ENCODE measurements at places on chromosomes 1 and 21.

DNA sequence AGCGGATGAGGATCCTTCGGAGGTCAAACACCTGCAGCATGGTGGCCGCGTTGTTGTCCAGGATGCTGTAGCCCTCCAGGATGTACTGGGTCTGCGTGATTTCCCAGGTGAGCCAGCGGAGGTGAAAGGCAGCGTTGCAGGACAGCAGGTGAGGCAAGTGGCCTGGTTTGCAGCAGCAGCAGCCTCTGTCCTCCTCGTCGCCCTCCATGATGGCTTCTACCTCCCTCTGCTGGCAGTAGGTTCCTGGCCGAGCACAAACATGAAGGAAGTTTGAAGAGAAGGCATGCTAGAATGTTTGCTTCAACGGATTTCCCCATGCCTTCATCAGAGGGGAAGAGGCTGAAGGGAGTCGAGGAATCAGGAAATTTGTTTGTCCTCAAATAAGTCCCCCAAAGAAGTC is 74.7 kb downstream of the NTPCR start:
- no peak for DNase-seq

GRCh38 chr1:77060000-77060399 is 159.2 kb downstream of the PIGK start:
- no peak for DNase-seq

DNA sequence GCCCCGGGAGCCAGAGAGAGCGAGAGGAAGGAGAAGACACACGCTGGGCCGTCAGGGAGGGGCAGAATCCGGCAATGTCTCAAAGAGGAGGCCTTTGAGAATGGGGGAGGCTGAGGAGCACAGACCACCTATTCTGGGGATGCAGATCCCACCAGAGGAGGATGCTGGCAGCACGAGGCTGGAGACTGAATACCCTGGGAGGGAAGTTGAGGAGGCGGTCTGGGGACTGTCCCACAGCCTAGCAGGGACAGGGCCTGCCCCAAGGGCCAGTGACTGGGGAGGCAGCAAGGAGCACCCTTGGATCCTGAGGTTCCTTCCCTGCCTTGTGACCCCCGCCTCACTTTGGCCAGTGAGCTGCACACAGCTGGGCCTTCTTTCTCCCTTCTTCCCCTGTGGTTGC is 49.2 kb downstream of the SLC37A1 start:
- DNase-seq = no peak

DNA sequence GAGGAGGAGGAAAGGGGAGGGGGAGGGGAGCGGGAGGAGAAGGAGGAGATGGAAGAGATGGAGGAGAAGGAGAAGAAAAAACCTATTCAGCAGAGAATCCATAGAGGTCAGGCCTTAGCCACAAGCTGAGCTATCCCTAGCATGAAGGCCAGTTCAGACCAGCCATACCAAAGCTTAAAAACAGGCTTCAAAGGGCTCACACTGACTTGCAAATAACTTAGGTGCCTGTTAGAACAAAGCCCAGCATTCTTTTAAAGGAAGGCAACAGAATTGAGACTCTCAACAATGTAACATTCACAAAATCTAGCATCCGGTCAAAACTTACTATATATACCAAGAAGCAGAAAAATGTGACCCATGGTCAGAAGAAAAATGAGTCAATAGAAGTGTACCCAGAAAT is 43.6 kb upstream of the IFFO2 start:
- no peak for DNase-seq

- DNase-seq = no peak
Measured at GRCh38 chr1:194908643-194909042, 1699.6 kb downstream of the KCNT2 start.

DNA sequence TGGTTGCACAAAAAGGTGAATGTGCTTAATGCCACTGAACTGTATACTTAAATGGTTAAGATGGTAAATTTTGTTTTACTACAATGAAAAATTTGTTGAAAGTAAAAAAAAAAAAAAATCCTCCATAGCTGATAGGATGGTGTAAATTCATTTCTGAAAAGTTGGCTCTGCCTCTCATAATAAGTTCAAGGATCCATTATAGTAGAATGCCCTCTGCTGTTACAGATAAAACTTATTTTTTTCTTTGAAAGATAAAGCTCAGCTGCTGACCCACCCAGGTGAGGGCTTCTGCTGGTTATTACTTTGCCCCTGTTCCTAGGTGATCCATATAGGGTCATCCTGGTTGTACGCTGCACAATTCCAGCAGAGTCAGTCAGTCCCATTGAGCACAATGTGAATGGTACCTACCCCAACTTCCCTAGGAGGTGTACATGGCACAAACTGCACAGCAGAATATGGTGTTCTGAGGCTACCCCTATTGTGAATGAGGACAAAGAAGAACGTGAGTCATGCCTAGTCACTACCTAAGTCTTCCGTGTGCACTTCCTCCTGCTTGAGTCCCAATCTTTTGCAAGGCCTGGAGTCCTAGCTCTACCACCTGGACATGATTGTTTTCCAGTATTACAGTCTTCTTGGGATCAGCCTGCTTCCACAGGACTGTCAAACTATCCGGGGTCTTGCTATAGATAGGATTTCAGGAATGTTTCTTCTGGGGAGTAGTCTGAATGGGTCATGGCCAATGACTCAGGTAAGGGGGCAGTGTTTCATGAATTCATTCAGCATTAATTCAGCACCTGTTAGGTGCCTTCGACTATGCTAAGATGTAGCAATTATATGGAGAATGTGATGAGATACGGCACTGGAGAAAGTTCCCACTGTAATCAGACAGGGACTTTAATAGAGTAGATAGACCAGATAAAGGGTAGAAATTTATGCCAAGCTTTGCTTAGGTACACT is 20.8 kb upstream of the CD5L start:
- DNase-seq = no peak

- no peak for DNase-seq
Measured at GRCh38 chr1:178271471-178271870, 177.6 kb downstream of the RASAL2 start.

GRCh38 chr1:53419034-53419433 is 40.2 kb upstream of the DMRTB1 start:
- no peak for DNase-seq

- no peak for DNase-seq
Measured at GRCh38 chr1:117753652-117754051, 147.8 kb downstream of the TENT5C start.

DNA sequence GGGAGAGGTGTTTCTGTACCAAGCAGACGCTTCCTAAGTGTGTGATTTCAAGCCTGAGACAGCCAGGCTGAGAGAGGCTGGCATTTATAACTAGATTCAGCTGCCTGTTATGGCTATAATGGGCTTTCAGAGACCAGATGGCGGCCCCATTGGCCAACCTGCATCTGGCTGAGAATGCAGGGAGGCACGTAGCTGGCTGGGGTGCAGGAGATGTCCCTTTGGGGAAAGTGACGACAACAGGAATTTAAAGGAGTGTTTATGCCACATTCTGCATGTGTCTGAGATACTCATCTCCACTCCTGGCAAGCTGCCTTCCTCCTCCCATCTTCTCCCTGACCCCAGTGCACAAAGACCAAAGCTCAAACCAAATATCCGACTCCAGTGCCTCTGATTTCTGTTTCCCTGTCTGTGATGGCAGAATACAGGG is 21.3 kb upstream of the CCDC190 start:
- DNase-seq = no peak

- no peak for DNase-seq
Measured at GRCh38 chr1:4969556-4970129, 315.2 kb downstream of the AJAP1 start.

- DNase-seq = no peak
Measured at GRCh38 chr1:24895511-24895910, 34.6 kb downstream of the RUNX3 start.

DNA sequence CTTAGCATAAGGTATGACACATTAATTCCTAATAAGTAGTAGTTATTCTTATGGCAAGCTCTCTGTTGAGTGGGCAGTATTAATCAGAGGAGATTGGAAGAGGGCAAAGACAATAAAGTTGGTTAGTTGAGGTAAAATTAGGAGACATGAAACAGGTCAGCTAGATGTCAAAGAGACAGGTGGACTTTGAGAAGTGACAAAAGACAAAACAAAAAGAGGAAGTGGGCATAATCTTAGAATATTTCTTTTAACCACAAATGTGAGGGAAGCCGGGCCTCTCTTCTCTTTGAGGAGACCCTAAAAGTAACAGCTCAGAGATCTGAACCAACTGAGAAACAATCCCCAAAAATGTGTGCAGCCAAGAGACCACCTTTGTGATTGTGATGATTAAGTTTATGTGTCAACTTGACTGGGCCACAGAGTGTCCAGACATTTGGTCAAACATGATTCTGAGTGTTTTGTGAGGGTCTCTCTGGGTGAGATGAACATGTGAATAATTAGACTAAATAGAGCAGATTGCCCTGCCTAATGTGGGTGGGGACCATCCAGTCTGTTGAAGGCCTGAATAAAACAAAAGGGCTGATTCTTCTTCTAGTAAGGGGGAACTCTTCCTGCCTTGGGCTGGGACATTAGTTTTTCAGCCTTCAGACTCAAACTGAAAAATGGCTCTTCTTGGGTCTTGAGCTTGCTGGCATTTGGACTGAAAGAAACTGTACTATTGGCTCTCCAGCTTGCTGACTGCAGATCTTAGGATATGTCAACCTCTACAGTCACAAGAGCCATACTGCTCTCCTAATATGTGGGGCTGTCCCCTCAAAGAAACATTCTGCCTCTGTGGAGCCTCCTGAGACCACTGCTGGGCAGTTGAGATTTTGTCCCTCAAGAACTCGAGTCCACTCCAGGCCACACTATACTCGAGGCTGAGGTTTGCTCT is 40.0 kb downstream of the FCRL5 start:
- no peak for DNase-seq

- DNase-seq = no peak
Measured at GRCh38 chr1:151518431-151518830, 7.2 kb downstream of the CGN start.

- no peak for DNase-seq
Measured at GRCh38 chr1:37471345-37472231, 2.8 kb upstream of the ZC3H12A start.

DNA sequence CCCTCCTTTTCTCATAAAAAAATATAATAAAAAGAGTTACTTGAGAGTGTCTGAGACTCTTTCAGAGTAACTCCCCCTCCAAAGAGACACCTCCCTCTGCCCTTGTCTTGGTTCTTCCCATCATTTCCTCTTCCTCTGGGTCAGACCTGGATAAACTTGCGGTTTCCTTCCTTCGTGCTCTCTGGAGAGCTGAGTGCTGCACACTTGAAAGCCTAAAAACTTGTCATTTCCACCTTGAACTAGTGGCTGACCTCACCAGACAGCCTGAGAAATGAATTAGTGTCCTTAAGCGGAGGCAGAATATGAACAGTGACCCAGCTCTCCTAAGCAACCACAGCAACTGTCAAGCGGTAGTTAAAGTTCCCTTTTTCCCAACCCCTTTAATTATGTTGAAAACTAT is 88.4 kb upstream of the PROX1 start:
- no peak for DNase-seq

DNA sequence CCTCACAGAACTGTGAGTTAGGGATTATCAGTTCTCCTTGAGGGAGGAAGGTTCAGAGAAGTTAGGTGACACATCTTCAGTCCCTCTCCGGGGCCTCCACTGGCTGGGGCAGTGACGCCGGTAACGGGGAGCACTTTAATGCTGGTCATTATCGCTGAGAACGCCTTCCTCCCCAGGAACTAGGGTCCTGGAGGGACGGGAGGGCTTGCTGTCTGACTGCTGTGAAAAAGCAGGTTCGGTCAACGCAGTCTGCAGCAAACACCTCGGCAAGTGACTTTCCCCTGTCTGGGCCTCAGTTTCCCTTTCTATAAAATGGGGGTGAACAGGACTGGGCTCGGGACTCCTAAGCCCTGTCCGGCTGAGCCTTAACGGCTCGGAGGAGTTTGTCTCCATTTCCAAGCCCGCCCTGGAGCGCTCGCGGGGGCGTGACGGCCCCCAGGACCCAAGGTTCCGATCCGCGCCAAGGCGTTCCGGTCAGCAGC is 341 bp upstream of the TMEM61 start:
- no peak for DNase-seq

DNA sequence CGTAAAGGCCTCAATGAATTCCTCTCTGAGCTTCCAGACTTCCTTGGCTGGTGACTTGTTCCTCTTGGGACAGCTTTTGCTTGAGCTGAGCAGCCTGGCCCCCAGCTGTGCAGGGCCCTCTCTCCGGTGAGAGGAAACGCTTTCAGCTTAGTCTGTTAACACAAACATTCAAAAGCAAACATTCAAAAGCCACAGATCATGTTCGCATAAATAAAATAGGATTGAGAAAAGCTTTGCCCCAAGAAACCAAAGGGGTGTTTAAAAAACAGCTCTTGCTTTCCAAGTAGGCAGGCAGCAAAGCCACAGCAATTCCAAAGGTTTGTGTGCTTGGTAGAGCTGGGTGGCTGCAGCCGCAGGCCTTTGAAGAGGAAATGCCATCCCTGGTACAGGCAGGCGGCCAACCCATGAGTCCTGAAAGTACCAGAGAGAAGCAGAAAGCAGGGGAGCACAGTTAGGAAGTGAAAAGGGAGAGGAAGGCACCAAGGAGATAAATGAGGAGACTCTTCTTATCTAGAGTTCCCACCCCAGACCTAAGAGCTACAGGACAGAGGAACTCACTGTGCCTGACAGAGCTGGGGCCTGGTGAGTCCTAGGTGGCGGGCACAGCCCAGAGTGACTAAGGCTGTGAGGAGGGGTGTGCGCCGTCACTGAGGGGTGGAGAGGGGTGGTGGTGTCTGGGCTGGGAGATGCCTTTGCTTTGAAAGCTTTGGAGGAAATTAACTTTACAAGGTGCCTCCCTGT is 48.4 kb downstream of the CCN1 start:
- DNase-seq = no peak

DNA sequence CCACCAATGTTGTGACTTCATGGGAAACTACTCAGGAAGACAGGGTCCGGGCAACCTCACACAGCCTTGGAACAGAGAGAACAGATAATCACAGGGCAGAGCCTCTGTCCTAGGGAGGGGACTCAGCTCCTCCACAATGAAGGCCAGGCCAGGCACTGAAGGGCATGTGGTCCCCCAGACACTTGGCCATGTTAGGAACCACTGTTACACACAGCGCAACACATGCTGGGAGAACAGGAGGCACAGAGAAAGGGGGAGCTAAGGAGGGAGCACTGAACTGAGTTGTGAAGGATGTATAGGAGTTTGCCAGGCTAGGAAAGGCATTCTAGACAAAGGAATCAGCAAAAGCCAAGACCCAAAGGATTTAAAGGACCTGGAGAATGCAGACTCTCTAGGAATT is 127.6 kb downstream of the DMRTB1 start:
- no peak for DNase-seq

DNA sequence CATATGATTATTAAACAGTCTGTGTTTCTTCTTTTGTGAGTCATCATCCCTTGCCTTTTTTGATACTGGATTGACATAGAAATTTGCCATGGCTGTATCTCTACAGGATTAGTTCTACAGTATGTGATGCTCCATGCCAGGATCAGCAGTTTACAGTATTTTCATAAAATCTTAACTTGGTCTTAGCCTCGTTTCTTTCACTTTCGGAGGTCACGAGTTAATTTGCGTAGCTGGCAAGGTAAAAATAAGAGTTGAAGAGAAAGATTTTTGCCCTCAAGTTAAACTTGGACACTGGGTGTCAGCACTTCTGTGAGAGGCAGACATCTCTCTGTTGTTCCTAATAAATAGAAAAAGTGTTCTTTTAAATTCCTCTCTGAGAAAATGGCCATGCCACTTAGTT is 79.1 kb downstream of the CACNA1E start:
- no peak for DNase-seq

- DNase-seq = no peak
Measured at GRCh38 chr1:2496087-2496622, 20.1 kb downstream of the PLCH2 start.

- DNase-seq = no peak
Measured at GRCh38 chr1:228853637-228854036, 118.4 kb downstream of the RHOU start.

- DNase-seq = no peak
Measured at GRCh38 chr1:9284061-9284460, 8.6 kb upstream of the SPSB1 start.
